Activated naive CD4-positive, alpha-beta T cell treated with anti-CD3 and anti-CD28 coated beads, Interleukin-2, amount 50 U/mL, for 16 hours (primary cell): ENCODE measurements at places on chromosomes 6 and 20.

- DNase-seq: no peak
These were observed 318.2 kb downstream of the MAFB start for GRCh38 chr20:40370800-40371199.

DNA sequence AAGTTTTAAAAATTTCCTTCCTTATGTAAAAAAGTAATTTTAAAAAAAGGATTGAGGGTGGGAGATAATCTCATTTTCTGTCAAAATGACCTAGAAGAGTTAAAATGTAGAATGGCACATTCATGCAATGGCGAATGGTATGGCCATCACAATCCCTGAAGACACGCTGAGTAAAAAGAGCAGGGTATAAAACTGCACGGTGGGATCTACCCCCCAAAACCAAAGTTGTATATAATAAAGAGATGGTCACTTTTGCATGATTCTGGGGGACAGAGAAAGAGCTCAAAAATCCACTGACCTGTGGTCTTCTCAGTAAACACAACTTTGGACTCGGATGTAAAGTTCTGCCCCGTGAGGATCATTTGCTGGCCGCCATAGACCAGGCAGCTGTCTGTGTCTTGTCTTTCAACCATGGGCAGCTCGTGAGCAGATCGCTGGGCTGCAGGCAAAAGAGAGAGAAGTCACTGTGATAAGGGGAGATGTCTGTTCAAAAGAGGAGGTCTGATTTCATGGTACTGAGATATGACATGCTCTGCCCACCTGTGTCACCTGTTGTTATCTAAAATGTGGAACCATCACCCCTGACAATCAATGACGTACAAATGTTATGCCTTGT, 88.2 kb downstream of the NFATC2 start:
- DNase-seq: no peak

- no peak for DNase-seq
These were observed 163.7 kb downstream of the DTNBP1 start for GRCh38 chr6:15499125-15499524.

- no peak for DNase-seq
These were observed 85.9 kb downstream of the THBS2 start for GRCh38 chr6:169167581-169168301.

DNA sequence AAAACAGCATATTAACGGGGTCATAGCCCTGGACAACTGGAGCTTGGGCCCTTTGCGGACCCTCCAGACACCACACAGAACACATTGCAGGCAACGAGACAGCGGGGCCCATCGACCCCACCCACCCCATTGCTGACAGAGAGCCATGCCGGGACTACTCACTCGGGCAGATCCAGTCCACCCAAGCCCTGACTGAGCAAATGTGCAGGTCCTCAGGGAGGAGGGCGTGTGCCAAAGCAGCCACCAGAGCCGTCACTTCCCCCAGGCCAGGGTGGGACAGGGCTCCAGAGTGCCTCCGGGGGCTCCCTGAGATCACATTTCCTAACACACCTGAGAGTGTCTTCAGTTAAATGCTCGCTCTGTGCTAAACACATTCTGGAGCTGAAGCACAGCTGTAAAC, 114.9 kb downstream of the CDH4 start:
- no peak for DNase-seq

GRCh38 chr6:127243501-127243900, 23.2 kb upstream of the RNF146 start:
- no peak for DNase-seq

DNA sequence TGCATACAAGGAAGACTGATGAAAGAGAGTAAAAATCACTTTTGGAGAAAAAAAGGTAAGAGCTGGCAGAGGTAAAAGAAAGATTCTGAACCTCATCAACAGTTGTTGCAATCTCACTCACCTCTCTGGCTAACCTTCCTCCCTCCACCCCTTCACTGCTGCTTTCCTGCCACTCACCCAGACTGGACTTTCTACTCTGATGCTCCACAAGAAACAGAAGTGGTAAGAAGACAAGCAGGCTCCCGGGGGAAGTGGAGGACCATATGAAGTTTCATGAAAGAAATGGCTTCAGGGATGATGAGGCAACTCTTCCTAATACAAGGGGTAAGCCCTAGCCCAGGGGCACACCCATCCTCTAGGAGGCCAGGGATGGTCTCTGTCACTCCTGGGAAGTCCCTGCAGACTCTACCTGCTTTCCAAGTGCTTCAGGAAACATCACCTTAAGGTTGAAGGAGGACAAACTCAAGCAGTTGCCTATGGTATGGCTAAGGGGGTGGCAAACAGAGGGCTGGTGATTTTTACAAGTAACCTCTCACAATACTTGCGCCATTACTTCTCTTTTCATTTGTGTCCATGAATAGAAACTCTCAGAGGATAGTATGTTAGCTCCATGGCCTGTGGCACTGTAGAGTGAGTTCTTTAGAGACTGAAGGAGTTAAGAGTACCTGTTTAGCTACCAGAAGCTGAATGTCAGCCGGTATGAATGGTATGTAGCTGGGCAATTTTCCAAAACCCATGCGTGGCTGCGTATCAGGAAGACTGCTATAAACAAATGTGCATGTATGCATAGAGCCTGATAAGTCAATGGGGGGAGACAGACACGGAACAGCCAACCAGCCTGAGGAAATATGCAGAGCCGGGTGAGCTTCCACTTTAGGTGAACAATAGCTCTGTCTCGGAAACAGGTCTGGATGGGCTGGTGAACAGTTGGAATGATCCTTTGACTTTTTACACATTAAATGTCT, 112.0 kb downstream of the BACH2 start:
- DNase-seq: no peak
